ENCODE measurements at places on chromosomes 6 and 20. TPM values are rescaled to one million over a fixed set of nuclear protein-coding genes. Genes with fewer than 3 reads are reported as not detected.
A peak's percentile ranks its signal among the peaks of the same experiment; 100 is the strongest.

DNA sequence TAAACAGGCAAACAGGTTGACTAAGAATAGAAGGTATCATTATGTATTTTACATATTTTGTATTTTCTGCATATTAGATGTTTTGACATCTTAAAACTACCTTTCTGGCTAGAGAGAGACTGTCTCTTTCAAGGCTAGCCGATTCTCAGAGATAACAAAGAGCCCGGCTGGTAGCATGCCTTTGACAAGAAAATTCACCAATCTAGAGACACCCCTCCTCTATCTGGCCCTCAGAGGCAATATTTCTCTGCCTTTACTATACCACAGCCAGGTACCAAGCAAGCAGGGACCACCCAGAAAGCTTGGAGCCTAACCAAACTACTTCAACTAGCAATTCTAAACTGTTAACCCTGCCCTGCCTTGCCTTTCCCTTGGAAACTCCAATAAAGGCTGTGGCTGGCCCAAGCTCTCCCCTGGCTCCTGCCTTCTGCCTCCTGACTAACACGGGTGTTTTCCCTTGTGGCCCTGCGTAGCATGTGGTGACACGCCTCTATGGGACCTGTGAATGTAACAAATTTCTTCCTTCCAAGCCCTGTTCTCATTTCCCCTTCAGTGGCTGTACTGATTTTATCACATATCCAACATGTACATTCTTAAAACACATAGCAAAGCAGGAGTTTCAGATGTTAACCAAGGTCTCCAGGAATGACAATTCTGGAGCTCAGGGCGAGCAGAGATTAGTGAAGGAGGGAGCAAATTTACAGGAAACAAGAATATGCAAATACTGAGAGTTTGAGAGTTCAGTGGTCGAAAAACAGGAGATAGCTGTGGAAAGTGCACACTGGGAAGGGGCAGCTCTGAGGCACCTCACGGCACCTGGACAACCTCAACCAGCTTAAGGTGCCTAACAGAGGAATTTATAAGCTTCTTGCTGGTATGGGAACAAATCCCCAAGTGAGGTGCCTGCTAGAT lies 120.8 kb downstream of the BACH2 start:
- peaks cover 3% of the 10 kb centered on the region for H3K27me3 ChIP-seq
- peak overlapping the region; percentile 18 for H3K27ac ChIP-seq
- DNase-seq, result peak; percentile 80
- peaks cover 7% of the 10 kb centered on the region for H3K36me3 ChIP-seq
- H3K4me1 ChIP-seq, result peaks cover 62% of the 10 kb centered on the region
- peak overlapping the region; percentile 3 for H3K4me3 ChIP-seq

GRCh38 chr6:79233611-79234149 lies 802 bp downstream of the HMGN3 start:
- peaks cover 4% of the 10 kb centered on the region for H3K36me3 ChIP-seq
- H3K27me3 ChIP-seq, result no peaks in the 10 kb centered on the region
- H3K4me1 ChIP-seq, result peaks cover 15% of the 10 kb centered on the region
- DNase-seq, result peak; percentile 80

APOM gene
- 3.1 TPM for total RNA-seq

DNA sequence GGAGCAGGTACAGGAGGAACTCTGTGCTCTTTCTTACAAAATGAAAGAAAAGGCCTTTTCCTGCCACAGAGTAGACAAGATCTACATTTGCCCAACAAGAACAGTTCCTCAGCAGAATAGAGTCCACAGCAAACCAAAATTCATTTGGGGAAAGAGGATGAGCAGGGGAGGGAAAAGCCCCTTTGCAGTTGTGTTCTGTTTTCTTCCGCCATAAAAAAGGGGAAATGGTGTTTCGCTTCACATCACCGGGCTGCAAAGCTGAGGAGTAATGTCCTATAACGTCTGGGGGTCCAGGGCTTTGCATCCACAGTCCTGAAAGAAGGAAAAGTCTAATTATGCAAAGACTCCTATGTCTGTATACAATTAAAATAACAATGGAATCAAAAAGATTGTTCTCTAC lies at the start of gene GPR31:
GPR31 (minus strand) TSS at position 118 of the 400 bp plus-strand sequence. CDS start 149 bp downstream, outside the sequence.
- no peaks in the 10 kb centered on the region for H3K36me3 ChIP-seq
- H3K27me3 ChIP-seq, result peaks cover 1% of the 10 kb centered on the region
- H3K4me3 ChIP-seq, result no peak within 1 kb of the TSS
- no peak within 1 kb of the TSS for H3K27ac ChIP-seq
- peaks cover 9% of the 10 kb centered on the region for H3K4me1 ChIP-seq

EYS gene
- total RNA-seq, result not detected

HDGFL1 gene
- not detected for total RNA-seq

DNA sequence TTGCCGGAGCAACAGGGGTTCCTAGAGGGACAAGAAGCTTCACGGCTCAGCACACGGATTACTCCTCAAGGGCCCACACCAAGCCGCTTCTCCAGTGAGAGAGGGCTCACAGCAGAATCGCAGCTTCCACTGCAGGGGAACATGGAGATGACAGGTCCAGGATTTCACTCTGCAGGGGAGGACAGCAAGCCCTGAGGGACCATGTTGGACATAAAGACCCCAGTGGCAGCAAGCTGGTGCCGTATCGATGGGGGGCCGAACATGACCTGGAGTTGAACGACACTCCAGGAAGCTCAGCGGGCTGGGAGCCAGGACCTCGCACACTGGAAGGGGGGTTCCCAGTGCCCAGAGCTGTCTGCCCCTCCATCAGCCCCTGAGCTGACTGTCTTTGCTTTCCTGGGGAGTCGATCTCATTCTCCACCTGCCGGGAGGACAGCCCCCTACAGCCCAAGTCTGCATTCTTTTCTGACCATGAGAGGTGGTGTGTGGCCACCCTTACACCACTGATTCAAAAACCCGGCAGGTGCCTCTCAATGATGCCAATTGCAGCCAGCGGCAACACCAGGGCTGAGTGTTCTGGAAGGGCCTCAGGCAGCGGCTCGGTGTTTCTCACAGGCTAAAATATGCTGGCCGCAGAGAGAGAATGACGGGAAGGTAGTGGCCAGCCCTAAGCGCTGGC lies 194.5 kb upstream of the CDH4 start:
- no peak overlapping the region for H3K27ac ChIP-seq
- no peaks in the 10 kb centered on the region for H3K36me3 ChIP-seq
- H3K27me3 ChIP-seq, result no peaks in the 10 kb centered on the region
- no peaks in the 10 kb centered on the region for H3K4me1 ChIP-seq
- no peak for DNase-seq
- no peak overlapping the region for H3K4me3 ChIP-seq

BPIFB1 gene
- not detected for total RNA-seq

RSPO3 gene
- total RNA-seq, result not detected

DNA sequence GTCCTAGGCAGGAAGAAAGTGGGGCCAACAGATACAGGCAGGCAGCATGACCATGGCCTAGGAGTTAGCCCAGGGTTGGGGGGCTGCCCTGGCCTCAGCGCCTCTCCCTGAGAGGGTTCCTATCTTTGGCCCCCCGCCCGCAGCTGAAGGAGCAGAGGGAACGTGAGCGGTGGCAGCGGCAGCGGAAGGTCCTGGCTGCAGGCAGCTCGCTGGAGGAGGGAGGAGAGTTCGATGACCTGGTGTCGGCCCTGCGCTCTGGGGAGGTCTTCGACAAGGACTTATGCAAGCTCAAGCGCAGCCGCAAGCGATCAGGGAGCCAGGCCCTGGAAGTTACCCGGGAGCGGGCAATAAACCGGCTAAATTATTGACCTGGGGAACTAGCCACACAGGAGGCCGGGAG lies 32.6 kb downstream of the MOCS1 start:
- peaks cover 3% of the 10 kb centered on the region for H3K27me3 ChIP-seq
- no peak for DNase-seq
- H3K36me3 ChIP-seq, result no peaks in the 10 kb centered on the region
- no peak overlapping the region for H3K4me3 ChIP-seq
- H3K4me1 ChIP-seq, result no peaks in the 10 kb centered on the region
- H3K27ac ChIP-seq, result no peak overlapping the region

DNA sequence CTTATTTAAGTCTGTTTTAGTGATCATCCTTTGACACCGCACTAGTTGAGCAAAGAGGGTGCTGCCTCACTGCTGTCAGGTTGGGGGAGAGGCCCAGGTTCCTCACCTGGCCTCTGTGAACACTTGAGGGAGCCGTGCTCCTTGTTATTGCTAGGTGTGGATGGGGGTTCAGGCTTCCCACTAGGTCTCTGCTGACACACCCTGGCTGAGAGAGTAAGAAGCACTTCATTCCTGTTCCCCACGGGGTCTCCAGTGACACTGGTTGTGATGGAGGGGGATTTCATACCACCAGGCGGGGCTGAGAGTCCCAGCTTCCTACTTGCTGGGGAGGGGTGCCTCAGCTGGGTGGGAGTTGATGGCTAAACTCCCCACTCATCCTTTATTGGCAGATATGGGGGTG lies 11.1 kb upstream of the NOTCH4 start:
- H3K27ac ChIP-seq, result no peak overlapping the region
- H3K27me3 ChIP-seq, result peaks cover 2% of the 10 kb centered on the region
- H3K36me3 ChIP-seq, result no peaks in the 10 kb centered on the region
- no peak overlapping the region for H3K4me3 ChIP-seq
